ENCODE measurements at places on chromosomes 16 and 17.

GRCh38 chr17:31780483-31780882, 78.6 kb downstream of the COPRS start:
- no peak for DNase-seq

- DNase-seq = peak; percentile 41
These were observed 9.9 kb downstream of the CYGB start for GRCh38 chr17:76527430-76528111.

GRCh38 chr16:14284930-14285512, 213.9 kb downstream of the MRTFB start:
- DNase-seq = no peak

GRCh38 chr16:57724531-57724930, 11.0 kb upstream of the KATNB1 start:
- DNase-seq = no peak

DNA sequence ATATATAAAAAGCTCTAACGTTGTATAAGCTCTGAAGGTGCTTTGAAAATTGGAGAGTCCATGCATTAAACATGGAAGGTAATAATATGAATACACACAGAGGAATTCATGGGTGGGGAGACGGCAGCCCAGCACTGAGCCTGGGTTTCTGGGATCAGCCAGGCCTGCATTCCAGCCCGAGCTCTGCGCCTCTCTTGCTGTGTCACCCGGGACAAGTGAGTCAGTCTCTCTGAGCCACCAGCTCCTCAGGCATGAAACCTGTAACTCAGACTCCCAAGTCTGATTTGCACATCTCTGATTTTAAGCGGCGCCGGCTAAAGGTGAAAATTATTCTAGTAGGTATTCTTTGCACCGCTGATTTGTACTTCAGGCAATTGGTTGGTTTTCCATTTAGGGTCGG, 238.8 kb downstream of the MRTFB start:
- no peak for DNase-seq

DNA sequence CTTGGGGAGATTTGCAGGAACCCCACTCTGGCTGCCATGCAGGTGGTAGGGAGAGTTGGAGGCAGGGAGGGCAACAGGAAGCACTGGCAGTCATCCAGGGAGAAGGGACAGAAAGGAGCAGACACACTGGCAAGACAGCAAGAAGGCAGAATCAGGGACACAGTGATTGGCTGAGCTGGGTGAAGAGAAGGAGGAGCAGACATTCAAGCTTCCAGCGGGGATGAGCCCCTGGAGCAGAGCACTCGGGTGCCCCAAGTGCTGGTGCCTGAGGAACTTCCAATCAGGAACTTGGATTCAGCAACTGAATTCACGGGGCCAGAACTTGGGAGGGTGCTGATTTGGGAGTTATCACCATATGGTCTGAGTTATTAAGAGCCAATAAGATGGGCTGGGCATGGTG, 6.3 kb upstream of the ITGA3 start:
- DNase-seq = no peak

GRCh38 chr17:72346306-72346705, 225.5 kb downstream of the SOX9 start:
- no peak for DNase-seq

- DNase-seq = no peak
These were observed 58.1 kb downstream of the CYB5B start for GRCh38 chr16:69482410-69482991.
